ENCODE measurements at places on chromosomes 1 and 21.

- no peak for DNase-seq
Observed at GRCh38 chr21:24514081-24514733, 1093.1 kb downstream of the MRPL39 start.

DNA sequence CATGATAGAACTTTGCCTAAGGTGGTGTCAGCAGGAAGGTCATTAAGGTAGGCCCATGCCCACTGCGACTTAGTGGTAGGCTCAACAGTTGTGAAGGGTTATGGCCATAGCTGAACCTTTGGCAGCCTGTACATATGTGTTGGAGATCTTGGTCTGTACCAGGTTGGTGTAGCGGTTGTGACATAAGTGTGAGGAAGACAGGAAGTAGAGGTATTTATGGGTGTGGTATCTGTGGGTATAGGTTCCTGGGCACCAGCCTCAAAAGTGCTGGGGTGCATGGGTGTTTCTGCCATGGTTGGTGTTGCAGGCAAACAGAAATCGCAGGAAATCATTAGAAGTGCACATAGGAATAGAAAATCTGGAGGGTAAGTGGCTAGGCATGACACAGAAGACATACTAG lies 18.6 kb upstream of the LRIF1 start:
- no peak for DNase-seq

- DNase-seq = no peak
Observed at GRCh38 chr1:44270686-44271628, 57.7 kb downstream of the DMAP1 start.

- DNase-seq = no peak
Observed at GRCh38 chr1:1799716-1800115, 21.4 kb upstream of the NADK start.

GRCh38 chr1:235073331-235073967 lies 55.2 kb downstream of the TOMM20 start:
- DNase-seq = no peak

DNA sequence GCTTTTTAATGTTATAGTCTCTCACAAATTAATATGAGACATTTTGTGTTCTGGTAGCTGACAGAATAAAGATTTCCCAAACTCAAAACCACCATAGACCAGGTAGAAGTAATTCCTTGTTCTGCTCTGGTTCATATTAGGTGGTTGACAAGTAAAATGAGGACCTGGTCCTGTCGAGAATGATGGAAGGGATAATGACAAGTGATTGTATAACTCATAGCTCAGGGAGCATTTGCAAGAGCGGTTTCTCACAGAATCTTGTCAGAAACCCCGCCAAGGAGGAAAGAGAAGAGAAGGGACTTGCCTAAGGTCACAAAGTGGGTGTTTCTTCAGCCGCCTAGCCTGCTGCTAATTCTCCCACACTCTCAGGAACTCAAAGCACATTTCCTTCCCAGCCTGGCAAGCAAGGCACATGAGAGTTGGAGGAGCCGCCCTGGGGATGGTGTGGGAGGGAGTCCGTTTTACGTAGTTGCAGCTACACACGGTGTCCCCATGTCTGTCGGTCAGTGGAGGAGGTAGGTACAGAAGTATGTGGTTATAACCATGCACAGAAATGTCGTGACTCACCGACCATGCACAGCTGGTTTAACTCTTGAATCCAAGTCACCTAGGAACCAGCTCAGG lies 46.5 kb downstream of the SAMD13 start:
- no peak for DNase-seq

DNA sequence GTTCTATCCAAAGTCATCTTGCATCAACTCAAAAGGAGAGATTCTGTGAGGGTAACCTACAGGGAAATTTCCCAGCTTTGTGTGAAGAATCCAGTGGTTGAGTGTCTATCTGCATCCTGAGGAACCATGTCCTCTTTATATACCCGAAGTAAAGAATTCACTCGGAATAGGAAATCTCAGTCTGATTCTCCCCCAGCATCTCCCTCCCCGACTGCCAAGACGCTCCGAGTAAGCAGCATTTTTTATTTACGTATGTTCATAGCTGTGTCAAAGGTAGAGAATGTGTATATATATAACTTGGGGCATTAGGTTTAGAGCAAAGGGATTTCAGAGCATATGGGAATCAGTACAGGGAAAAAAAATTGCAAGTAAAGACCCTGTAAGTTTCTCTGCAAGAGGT lies 170.2 kb downstream of the SYT2 start:
- no peak for DNase-seq

- peak; percentile 63 for DNase-seq
Observed at GRCh38 chr1:16613185-16614147, at the start of gene NBPF1. TSS of gene NBPF1 (minus strand) at chr1:16613564.

DNA sequence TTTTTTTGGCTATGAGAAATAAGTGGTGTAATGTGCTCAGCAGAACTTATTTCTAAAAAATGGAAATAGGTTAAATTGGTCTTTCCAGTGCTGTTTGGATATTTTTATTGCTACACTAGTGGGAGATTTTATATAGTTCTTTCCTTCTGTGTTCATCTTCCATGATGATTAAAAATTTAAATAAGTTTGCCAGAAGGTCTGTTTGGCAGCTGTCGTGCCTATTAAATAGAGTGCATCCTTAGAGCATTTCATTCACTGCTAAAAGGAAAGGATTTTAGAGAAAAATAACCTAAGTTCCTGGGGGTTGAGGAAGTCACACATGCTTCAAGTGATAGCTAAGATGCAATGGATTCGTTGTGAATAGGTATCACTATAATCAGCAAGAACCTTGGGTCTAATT lies 29.7 kb upstream of the RAVER2 start:
- no peak for DNase-seq

GRCh38 chr1:116538544-116538943 lies 32.3 kb downstream of the CD58 start:
- no peak for DNase-seq

GRCh38 chr1:202967684-202968281 lies 726 bp upstream of the CYB5R1 start:
- no peak for DNase-seq

DNA sequence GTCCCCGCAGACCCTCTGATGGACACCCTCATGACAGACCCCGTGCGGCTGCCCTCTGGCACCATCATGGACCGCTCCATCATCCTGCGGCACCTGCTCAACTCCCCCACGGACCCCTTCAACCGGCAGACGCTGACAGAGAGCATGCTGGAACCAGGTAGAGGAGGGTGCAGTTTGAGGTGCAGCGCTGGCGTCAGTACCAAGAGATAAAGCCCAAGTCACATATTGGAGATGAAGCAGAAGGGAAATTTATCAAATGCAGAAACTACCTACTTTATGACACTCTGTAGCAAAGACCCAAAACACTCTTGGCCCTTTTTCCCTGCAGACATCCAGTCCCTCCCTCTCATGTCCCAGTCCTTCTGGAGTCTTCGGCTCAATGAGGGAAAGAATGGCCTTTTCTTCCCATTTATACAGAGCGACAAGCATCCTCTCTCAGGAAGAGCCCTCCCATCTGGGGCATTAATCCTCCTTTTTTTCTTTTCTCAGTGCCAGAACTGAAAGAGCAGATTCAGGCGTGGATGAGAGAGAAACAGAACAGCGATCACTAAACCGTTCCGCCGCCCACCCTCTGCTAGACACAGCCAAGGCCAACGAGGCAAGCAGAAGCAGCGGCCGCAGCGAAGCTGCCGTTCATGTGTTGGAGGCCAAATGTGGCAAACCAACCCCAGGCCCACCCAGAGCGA lies 30.8 kb upstream of the KIF1B start:
- no peak for DNase-seq

- DNase-seq = no peak
Observed at GRCh38 chr1:27577504-27578188, 26.3 kb downstream of the AHDC1 start.

DNA sequence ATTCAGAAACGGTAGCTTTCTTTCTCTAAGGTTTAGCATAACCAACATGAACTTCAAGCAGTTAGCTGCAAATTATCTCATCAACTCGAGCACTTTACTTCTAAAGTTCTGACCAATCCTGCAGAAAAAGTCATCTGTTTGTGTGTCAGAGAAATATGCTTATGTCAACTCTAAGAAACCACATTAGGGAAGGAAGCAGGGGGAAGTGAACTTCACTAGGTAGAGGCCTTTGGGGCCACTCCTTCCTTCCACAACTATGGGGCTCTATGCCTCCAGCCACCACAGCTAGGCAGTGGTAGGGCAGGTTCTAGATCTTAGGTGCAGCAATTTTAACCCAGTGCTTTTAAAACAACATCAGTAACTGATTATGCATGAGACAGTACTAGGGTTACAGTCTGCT lies 375.9 kb downstream of the DSCAM start:
- no peak for DNase-seq

DNA sequence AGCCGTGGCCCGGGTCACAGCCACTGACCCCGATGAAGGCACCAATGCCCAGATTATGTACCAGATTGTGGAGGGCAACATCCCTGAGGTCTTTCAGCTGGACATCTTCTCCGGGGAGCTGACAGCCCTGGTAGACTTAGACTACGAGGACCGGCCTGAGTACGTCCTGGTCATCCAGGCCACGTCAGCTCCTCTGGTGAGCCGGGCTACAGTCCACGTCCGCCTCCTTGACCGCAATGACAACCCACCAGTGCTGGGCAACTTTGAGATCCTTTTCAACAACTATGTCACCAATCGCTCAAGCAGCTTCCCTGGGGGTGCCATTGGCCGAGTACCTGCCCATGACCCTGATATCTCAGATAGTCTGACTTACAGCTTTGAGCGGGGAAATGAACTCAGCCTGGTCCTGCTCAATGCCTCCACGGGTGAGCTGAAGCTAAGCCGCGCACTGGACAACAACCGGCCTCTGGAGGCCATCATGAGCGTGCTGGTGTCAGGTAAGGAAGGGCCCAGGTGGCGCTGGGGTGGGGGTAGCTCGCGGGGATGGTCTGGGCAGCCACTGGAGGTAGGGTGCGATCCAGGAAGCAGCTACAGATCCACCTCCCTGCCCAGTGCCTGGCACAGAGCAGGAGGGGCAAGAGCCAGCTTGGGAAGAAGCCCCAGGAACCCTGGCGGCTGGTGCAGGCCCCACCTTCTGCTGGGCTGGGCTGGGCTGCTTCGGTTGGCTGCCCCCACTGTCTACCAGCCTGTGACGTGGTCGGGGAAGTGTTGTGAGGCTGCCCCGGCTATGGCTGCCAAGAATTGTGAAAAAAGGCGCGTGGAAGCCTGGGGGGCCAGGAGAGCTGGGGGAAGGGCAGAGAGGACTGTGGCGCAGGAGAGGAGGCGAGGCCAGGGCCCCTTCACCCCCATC lies 3.8 kb downstream of the CELSR2 start:
- DNase-seq = no peak

- DNase-seq = no peak
Observed at GRCh38 chr1:85943945-85944344, 212.6 kb downstream of the COL24A1 start.

DNA sequence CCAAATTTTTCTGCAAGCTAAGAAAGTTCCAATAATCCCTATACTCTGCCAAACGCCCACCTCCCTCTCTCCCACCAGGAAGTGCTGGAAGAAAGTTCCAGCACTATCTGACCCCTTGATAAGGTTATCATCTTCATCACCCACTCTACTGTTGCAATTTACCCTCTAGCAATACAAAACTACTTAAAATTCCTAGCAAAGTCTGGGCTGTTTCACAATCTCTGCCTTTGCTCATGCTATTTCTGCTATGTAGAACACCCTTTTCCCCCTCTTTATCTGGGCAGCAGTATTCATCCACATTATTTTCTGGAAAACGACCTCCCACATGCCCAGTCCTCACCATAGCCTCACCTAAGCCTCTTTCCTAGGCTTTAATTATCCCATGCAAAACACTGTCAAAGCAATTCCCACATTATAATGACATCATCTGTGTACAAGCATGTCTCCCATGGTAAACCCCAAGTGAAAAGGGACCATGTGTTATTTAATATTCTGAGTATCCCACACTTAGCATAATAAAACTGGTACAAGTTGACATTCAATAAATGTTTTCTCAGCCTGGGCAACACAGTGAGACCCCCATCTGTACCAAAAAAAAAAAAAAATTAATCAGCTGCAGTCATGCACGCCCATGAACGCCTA lies 12.0 kb downstream of the F11R start:
- no peak for DNase-seq

DNA sequence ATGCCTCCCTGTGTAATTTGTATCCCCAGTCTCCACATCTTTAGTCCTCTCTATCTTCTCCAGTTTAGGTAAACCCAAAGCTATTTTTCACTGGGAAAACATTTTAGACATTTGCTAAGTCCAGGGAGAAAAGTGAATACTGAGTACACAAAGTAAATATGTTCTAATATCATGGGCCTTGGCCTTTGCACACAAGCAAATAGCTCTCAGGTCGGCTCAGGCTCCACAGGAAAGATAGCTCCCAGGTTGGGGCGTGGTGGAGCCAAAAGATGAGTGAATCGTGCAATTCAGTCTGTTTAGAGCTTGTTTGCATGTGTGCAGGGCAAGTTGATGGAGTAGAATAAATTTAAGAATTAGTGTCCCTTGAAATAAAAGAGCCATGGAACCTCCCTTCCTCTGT lies 7.9 kb downstream of the RGSL1 start:
- no peak for DNase-seq

GRCh38 chr1:54614024-54614423 lies 9.3 kb downstream of the FAM151A start:
- no peak for DNase-seq

DNA sequence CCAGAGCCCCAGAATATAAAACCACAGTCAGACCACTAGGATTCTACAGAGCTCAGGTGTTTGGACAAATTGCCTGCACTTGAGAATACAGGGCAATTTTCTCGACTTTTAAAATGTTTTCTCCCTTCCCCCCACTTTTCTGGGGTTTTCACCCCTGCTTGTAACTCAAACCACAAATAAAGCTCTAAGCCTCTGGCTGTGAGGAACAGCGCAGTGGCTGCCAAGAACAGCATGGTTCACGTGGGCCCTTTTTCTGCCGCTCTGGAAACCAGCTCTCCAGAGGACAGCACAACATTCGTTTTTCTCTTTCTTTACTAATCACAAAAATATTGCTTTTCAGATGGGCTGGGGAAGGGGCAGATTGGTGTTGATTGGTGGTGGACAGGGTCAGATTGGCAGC lies 102.2 kb upstream of the JUN start:
- DNase-seq = no peak

- DNase-seq = no peak
Observed at GRCh38 chr1:90687747-90688146, 29.4 kb downstream of the BARHL2 start.

- no peak for DNase-seq
Observed at GRCh38 chr1:180163041-180163440, 8.4 kb downstream of the QSOX1 start.

GRCh38 chr1:247465796-247466195 lies 7.9 kb upstream of the OR2B11 start:
- no peak for DNase-seq

GRCh38 chr1:241637604-241638003 lies 2.6 kb downstream of the CHML start:
- DNase-seq = no peak

DNA sequence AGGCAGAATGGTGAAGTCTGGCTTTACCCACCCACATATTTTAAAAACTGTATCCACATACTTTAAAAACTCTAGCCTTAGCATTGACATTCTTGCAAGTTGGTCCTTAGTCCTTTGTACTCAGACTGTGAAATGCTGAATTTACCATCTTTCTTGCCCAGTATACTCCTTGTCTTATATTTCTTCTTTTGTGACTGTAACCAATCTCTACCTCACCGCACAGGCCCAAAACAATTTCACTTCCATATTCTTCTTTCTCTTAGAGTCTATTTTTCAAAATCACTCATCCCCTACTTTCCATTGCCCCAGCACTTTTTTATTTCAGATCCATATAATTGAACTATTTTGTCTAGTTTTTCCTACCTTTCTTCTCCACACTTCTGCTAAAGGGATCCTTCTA lies 892.4 kb upstream of the B3GALT2 start:
- DNase-seq = no peak

GRCh38 chr1:203640723-203641502 lies 14.3 kb downstream of the ATP2B4 start:
- no peak for DNase-seq

Data from AG09309 (cell line).